ENCODE measurements at places on chromosomes 3 and 15. TPM values are rescaled to one million over a fixed set of nuclear protein-coding genes. Genes with fewer than 3 reads are reported as not detected.
A peak's percentile ranks its signal among the peaks of the same experiment; 100 is the strongest.

GRCh38 chr15:69504352-69505040, 51.9 kb downstream of the RPLP1 start:
- DNase-seq = no peak

GRCh38 chr3:186640929-186641328, 730 bp downstream of the FETUB start:
- DNase-seq = no peak

DNA sequence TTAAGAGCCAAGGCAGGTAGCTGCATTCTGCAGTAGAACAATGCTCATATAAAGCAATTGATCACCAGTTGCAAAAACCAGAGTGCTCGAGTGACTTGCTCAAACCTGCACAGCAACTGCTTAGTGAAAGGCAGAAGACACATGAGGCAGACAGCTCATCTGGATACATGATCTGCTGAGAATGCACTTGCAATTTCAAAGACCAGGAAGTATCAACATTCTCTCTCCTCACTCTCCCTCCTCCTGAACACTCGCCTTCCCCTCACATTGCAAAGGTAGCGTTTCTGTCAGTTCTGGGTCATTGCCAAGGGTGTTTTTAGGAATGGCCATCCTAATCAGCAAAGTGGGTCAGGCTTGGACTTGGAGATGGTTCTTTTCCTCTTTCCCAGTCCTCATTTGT, 61.0 kb downstream of the BFSP2 start:
- no peak for DNase-seq

DNA sequence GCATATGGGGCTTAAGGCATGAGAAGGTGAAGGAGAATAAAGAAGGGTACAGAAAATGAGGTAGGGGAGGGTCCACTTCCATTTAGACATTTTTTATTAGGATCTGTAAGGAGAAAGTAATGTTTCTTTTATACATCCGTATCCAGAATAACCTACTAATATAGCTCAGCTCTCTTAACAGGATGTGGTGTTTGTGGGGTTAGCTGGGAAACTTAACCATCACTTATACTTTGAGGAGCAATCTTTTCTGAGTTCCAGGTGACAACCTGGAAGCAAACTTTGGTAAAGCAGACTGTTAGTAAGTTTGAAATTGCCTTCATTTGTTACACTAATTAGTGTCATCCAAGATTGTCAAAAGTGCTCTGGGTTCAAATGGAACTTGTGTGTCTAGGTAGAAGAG, 36.6 kb downstream of the BUB1B start:
- DNase-seq = no peak

- no peak for DNase-seq
Observed at GRCh38 chr15:100221471-100222348, 120.1 kb downstream of the ADAMTS17 start.

The PAK6 gene
- total RNA-seq = 0.17 TPM

DNA sequence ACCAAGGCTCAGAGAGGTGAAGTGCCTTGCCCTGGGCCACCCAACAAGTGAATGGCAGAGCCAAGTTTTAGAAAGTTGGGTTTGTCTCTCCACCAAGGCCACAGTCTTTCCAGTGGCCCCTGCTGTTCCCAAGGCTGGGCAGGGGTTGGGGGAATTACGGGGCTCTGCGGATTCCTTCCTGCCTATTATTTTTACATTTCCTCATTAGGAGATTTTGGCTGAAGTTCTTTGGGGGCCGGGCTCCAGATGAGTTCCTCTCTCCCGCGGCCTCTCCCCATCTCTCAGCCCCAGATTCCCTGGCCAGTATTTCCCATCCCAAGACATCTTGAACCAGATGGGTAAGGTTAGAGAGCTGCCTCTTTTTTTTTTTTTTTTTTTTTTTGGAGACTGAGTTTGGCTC, 44.0 kb upstream of the SMAD6 start:
- DNase-seq = no peak

DNA sequence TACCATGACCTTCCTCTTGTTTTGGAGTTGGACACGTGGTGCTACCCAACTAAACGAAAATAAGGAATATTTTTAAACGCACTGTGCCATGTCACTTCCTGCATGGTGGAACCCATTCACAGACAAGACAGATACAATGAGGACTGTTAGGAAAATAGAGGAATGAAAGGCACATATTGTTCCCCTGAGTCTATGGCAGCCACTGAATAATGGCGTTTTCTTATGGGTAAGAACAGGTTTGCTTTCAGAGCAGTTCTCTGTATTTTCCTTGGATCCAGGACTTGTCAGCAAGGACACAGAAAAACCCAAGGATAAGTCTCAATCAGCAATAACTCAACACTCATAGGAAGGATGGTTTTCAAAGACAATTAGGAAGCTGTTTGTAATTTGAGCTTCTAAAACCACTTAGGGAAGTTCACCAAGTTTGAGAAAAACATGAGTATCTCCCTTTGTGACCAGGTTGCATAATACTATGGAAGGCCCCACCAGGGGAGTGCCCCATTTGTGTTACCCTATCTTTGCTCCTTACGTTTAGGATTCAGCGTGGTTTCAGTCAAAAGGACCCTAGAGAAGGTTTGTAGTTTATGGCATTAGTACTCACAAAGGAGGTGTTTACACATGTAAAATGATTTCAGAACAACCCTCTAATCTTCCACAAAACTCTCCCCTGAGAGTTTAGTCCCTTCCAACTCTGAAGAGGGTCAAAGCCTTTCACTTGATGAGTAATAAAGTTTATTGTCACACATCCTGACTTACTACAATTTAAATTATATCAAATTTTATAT, 487.2 kb upstream of the ATP11B start:
- no peak for DNase-seq

GRCh38 chr15:39156166-39156565, 424.7 kb upstream of the THBS1 start:
- DNase-seq = no peak

- no peak for DNase-seq
Observed at GRCh38 chr15:53448232-53449015, 311.0 kb downstream of the WDR72 start.

GRCh38 chr15:50134524-50135024, 15.5 kb upstream of the ATP8B4 start:
- peak; percentile 71 for DNase-seq

GRCh38 chr3:17047162-17047561, 162.4 kb downstream of the PLCL2 start:
- no peak for DNase-seq

GRCh38 chr3:160486459-160486869, 36.9 kb upstream of the TRIM59 start:
- DNase-seq = no peak

- DNase-seq = no peak
Observed at GRCh38 chr3:156425651-156426050, 129.3 kb downstream of the SSR3 start.

- peak; percentile 65 for DNase-seq
Observed at GRCh38 chr15:75170711-75171341, 30.9 kb upstream of the C15orf39 start.

DNA sequence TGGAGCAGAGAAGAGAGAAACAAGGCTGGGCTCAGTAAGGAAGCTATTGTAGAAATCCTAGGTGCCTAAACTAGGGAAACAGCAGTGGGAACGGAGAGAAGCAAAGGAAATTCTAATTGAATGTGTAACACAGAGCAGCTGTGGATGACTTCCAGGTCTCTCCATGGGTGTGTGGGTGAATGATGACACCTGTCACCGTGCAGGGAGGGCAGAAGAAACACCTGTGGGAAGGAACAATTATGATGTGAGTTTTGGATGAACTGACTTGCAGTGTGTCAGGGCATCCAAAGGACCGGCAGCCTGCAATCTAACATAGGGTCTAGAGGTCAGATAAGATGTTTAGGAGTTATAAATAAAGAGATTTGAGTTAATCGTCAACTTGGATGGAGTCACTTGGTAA, 144.2 kb downstream of the RYR3 start:
- no peak for DNase-seq

DNA sequence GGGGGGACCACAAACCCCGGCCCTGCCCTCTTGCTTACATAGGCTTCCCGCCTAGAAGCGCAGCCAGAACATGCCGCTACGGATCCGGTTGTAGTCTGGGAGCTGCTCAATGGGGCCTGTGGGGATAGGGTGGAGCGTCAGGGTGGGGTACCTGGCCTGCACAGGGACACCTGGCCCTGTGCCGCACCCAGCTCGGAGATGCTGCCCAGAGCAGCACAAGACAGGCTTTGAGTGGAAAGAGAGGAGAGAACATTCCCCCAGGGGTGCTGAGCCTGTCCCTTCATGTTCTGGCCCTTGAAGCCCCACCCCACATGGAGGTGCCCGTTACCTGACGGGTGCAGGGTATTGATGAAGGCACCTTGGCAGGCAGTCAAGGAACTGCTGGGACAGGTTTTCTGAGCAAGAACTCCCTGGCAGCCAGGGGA, 4.0 kb upstream of the COL7A1 start:
- no peak for DNase-seq

GRCh38 chr3:126557415-126557745, 1.4 kb downstream of the C3orf22 start:
- DNase-seq = no peak

The TEX55 gene
- not detected for total RNA-seq

DNA sequence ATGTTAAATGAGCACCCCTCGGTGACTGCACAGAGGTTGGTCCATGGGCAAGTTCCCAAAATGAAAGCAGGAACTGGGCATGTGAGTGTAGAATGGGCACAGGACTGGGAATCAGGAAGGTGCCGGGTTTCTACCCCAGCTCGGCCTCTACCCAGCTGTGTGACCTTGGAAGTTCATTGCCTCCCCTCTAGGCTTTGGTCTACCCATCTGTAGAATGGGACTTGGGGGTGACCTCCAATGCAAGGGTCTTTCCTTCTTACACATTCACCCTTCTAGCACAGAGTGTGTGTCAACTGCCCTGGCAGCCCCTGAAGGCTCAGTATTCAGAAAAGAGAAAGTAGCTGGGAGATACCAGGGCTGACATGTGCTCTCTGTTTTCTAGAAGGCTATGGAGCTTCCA, 72.3 kb upstream of the PIAS1 start:
- DNase-seq = no peak

DNA sequence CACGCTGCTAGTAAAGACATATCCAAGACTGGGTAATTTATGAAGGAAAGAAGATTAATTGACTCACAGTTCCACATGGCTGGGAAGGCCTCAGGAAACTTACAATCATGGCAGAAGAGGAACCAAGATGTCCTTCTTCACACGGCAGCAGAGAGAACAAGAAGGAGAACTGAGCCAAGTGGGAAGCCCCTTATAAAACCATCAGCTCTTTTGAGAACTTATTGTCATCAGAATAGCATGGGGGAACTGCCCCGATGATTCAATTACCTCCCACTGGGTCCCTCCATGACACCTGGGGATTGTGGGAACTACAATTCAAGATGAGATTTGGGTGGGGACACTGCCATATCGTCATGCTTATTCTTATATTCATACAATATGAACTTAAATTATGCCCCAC, 49.0 kb downstream of the DUT start:
- DNase-seq = no peak

GRCh38 chr15:70055601-70056051, 42.1 kb downstream of the TLE3 start:
- DNase-seq = no peak

DNA sequence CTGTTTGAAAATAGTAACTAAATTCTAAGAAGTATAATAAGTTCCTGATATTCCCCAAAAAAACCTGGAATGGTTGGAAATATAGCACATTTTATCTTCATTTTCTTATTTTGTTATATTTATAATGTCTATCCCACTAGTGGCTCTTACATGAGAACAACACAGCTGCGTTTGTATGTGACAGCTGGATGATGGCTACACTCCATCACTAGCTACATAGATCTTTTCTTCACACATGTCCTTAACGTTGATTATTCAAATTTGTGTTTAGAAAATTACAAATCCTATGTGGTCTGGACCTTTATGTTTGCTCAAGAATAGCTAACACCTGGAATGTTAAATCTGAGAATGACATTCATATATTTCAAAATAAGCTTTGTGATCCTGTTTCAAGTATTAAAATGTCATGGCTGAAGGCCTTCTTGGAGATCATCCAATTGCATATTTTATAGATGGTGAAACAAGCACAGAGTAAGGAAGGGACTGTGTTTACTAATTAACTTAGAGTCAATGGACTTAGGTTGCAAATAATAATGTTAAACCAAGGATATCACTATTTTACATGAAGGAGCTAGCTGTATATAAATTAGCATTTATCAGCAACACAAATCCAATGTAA, 60.8 kb downstream of the ATP13A5 start:
- DNase-seq = no peak

- DNase-seq = no peak
Observed at GRCh38 chr3:134072881-134073582, 43.3 kb upstream of the SLCO2A1 start.

DNA sequence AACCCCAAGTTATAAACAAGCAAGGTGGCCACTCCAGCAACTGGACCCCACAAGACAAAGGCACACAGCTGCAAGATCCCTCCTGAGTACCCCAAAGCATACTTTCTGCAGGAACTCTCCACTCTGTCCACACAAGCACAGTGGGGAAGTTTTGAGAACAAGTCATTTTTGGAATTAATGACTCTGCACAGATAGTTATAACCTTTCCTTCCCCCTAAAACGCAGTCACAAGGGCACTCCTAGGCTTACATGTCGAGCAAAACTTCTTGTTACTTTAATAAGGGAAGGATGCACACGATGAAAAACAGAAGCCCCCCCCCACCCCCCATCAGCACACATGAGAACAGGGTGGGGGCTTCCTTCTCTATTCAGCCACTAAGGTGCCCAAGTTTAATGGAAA, 1.2 kb downstream of the STIMATE start:
- DNase-seq = no peak

All from A172 (cell line).